NCI-H1105 treated with DMSO at 0.1 percent for 48 hours (cell line): ENCODE measurements at places on chromosomes 6 and 20.

- DNase-seq: no peak
Measured at GRCh38 chr6:83308833-83309232, 115.7 kb downstream of the RWDD2A start.

- DNase-seq: no peak
Measured at GRCh38 chr6:4460586-4461475, 315.4 kb upstream of the CDYL start.

- no peak for DNase-seq
Measured at GRCh38 chr20:44633187-44633810, 18.2 kb downstream of the ADA start.

DNA sequence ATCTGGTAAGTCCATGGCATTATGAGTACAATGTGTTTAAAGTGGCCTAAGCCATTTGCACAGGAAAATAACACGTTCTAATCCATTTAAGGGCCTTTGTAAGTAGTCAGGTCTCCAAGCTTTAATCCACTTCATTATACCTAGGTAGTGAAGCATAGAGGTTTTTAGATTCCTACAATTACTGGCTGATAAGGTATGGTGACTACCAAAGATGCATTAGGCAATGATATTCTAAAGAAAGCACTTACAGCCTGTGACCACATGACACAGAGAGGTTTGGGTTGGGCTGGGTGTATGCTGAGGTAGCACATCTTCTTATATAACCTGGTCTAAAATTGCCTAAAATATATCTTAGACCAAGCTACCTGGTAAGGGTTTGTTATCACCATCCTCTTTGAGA lies 504.4 kb downstream of the TFAP2B start:
- no peak for DNase-seq

- no peak for DNase-seq
Measured at GRCh38 chr6:111992851-111993250, 61.1 kb upstream of the CCN6 start.

DNA sequence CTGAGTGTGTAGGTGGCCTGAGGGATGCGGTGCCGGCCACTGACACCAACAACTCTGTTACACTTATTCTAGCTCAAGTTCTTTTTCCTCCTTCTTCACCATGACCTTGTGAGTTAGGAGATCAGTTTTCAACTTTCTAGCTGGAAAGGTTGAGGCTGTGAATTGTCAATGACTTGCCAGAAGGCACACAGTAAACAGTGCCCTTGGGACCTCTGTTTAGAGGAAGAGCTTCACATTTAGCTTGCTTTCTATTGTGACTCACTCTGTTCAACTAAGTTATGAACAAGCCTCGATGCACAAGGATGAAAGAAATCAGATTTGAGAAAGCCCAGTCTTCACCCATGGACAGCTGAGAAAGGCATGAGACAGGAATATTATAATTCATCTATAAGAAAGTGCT lies 455.6 kb downstream of the MAFB start:
- DNase-seq: no peak
